GOT3 (cell line): ENCODE measurements at places on chromosomes 7 and 10.

- DNase-seq, result no peak
These were observed 12.8 kb upstream of the PRKAG2 start for GRCh38 chr7:151889406-151890354.

- DNase-seq, result no peak
These were observed 22.1 kb downstream of the BAG3 start for GRCh38 chr10:119673271-119673670.

GRCh38 chr10:59376846-59377245 lies 14.5 kb upstream of the FAM13C start:
- no peak for DNase-seq

DNA sequence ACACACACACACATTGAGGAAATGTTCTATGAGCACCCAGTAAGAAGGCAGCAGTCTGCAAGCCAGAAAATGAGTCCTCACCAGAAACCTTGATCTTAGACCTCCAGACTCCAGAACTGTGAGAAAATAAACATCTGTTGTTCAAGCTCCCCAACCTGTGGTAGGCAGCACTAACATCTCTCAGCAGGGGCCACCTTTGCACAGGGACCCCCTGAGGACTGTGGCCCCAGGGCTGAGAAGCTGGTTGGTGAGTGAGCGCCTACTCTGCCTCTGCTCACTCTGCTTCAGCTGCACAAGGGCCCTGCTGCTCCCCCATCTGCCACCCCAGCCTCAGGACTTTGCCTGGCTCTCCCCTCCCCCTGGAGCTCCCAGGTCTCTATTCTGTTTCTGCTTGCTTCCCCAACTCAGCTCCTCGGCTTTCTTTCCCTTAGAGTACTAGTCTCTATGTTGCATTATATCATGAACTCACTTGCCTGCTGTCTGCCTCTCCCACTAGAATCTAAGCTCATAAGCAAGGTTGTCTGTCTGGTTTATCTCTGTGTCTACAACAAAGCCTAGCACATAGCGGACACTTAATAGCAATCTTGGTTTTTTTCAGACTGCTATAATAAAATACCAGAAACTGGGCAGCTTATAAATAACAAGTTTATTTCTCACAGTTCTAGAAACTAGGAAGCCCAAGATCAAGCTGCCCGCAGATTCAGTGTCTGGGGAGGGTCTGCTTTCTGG lies 40.4 kb upstream of the PRLHR start:
- no peak for DNase-seq

GRCh38 chr10:51121861-51122260 lies 47.6 kb downstream of the PRKG1 start:
- no peak for DNase-seq

- DNase-seq, result no peak
These were observed 58.4 kb downstream of the BUB3 start for GRCh38 chr10:123212640-123213039.
